ENCODE measurements at places on chromosomes 5 and 9. TPM values are rescaled to one million over a fixed set of nuclear protein-coding genes. Genes with fewer than 3 reads are reported as not detected.

GRCh38 chr5:19795218-19795617 is 192.8 kb downstream of the CDH18 start:
- peak; percentile 22 for DNase-seq

- DNase-seq, result no peak
Observed at GRCh38 chr5:24368115-24368514, 276.7 kb downstream of the CDH10 start.

GRCh38 chr5:169856571-169856970 is 123.7 kb downstream of the INSYN2B start:
- peak; percentile 47 for DNase-seq

GRCh38 chr5:170491479-170491878 is 12.3 kb upstream of the KCNIP1 start:
- peak; percentile 33 for DNase-seq

DNA sequence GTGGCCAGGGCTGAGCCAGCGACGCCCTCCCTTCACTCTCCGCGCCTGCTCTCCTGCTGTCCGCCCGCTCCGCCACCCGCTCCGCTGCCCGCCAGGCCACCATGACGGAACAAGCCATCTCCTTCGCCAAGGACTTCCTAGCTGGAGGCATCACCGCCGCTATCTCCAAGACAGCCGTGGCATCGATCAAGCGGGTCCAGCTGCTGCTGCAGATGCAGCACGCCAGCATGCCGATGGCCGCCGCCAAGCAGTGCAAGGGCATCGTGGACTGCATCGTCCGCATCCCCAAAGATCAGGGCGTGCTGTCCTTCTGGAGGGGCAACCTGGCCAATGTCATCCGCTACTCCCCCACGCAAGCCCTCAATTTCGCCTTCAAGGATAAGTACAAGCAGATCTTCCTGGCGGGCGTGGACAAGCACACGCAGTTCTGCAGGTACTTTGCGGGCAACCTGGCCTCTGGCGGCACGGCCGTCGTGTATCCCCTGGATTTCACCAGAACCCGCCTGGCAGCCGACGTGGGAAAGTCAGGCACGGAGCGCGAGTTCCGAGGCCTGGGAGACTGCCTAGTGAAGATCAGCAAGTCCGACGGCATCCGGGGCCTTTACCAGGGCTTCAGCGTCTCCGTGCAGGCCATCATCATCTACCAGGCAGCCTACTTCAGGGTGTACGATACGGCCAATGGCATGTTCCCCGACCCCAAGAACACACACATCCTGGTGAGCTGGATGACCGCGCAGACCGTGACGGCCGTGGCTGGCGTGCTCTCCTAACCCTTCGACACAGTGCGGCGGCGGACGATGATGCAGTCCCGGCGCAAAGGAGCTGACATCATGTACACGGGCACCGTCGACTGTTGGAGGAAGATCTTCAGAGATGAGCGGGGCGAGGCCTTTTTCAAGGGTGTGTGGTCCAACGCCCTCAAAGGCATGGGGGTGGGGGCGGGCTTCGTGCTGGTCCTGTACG is 1130.4 kb upstream of the ACO1 start:
- DNase-seq, result no peak

The GARNL3 gene
- total RNA-seq, result 4.1 TPM

The SH2D3C gene
- total RNA-seq, result 0.36 TPM

The SPINK6 gene
- total RNA-seq, result not detected

The RELL2 gene
- total RNA-seq, result 2.2 TPM

- peak; percentile 49 for DNase-seq
Observed at GRCh38 chr5:138706655-138707480, 46.4 kb upstream of the CTNNA1 start.

GRCh38 chr9:126698756-126699155 is 85.0 kb downstream of the LMX1B start:
- DNase-seq, result no peak

The CXCL14 gene
- not detected for total RNA-seq

- DNase-seq, result peak; percentile 65
Observed at GRCh38 chr5:6732634-6733410, 19.6 kb downstream of the TENT4A start.

DNA sequence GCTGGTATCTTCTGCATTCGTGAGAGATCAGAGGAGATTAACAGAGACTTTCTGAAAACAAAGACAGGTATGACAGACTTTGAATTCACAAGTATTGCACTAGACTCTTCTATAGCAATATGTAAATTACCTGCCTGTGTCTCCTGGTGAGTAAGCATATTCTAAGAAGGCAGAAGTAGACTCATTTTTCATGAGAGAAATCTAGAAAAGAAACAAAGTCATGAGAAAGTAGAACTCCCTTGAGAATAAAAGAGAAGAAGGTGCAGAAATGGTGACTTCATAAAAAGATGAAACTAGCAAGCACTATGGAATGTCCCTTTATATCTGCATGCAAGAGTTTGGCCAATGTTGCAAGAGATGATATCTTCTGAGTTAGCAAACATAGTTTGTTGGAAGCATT is 419.8 kb downstream of the DMRT2 start:
- DNase-seq, result no peak

DNA sequence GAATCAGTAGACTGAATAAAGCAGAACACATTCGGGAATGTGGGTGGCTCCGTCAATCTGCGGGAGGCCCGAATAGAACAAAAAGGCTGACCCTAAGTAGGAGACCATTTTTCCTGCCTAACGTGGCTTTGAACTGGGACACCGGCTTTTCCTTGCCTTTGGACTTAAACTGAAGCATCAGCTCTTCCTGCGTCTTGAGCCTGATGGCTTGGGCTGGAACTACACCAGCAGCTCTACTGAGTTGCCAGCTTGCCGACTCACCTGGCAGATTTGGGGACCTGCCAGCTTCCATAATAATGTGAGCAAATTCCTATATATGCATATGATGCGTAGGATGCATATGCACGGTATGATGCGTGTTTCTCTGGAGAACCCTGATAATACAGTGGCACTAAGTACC is 111.3 kb downstream of the DAPK1 start:
- no peak for DNase-seq

Data from myocyte (in vitro differentiated cells).